ENCODE measurements at places on chromosomes 3 and 15.

GRCh38 chr15:60120100-60120499 is 116.0 kb downstream of the FOXB1 start:
- no peak for DNase-seq

GRCh38 chr3:16528581-16528993 is 15.1 kb upstream of the RFTN1 start:
- no peak for DNase-seq

- DNase-seq: no peak
These were observed 311.5 kb downstream of the EDEM1 start for GRCh38 chr3:5498981-5499380.

DNA sequence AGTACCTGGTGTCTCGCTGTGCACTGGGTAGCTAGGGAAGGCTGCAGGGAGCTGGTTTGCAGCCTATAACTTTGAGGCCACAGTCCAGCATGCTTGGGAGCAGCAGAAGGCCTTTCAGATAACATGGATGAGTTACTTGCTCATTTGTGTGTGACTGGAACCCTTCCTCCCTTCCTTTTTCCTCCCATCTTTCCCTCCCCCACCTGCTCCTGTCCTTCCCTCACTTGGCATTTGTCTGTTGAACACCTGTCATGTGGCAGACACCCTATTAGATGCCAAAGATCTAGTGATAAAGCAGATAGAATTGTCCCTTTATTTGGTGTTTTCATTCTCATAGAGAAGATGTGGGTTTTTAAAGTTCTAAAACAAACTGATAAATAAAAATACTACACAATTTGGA is 71.6 kb downstream of the LRTM1 start:
- no peak for DNase-seq

GRCh38 chr3:9193633-9194195 is 55.7 kb downstream of the SRGAP3 start:
- DNase-seq: no peak

GRCh38 chr15:35305031-35305550 is 220.0 kb upstream of the NANOGP8 start:
- no peak for DNase-seq

- no peak for DNase-seq
These were observed 212.1 kb downstream of the ADAMTS17 start for GRCh38 chr15:100129677-100130076.

DNA sequence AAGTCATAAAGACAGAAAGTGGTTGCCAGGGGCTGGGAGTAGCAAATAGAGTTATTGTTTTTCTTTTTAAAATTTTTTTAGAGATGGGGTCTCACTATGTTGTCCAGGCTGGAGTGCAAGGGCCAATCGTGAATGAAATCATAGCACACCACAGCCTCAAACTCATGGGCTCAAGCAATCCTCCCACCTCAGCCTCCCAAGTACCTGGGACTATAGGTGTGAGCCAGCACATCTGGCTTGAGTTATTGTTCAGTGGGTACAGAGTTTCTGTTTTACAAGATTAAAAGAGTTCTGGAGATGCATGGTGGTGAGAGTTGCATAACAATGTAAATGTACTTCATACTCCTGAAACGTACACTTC is 23.6 kb downstream of the PFKFB4 start:
- DNase-seq: no peak

- DNase-seq: no peak
These were observed 13.3 kb upstream of the ANKDD1A start for GRCh38 chr15:64898406-64898805.

DNA sequence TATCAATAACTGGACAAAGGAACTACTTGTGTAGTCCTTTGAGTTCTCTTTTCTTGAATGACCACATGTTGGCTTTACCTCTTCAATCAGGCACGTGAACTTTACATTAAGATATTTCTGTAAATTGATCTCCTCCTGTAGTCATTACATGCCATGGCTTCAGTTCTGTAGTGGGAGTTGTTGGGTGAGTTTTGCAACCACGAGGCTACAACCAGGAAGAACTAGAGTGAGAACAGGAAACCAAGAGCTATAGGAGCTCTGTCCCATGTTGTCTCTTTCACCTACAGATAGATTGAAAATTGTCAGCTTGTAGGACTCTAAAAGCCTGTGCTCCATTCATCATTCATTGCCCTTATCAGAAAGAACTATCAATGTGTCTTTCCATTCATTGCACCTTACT is 2.0 kb downstream of the RSRC1 start:
- no peak for DNase-seq

DNA sequence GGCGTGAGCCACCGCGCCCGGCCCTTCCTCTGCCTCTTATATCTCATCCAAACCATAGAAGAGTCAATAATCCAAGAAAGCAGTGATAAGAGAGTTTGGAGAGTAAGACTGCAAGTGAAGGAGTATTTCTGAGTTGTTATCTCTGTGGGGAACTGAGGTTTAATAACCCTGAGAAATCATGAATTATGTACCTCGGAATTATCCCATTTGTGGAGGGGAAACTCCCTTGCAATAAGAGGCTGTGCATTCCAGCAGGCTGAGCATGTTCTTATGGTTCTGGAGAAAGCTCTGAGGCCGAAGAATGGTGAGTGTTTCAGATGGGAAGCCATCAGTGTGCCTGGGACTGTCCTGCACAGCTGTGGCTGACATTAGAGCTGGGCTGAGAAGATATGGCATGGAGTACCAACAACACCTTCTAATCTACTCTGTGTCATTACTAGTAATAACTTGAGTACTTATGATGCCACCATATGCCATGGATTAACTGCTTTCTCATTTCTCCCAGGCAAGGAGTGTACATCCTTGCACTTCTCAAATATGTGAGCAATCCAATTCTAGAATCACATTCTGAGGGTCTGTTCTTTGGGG is 31.4 kb upstream of the NOX5 start:
- no peak for DNase-seq

- no peak for DNase-seq
These were observed 221.2 kb upstream of the CNTN6 start for GRCh38 chr3:871651-872050.

DNA sequence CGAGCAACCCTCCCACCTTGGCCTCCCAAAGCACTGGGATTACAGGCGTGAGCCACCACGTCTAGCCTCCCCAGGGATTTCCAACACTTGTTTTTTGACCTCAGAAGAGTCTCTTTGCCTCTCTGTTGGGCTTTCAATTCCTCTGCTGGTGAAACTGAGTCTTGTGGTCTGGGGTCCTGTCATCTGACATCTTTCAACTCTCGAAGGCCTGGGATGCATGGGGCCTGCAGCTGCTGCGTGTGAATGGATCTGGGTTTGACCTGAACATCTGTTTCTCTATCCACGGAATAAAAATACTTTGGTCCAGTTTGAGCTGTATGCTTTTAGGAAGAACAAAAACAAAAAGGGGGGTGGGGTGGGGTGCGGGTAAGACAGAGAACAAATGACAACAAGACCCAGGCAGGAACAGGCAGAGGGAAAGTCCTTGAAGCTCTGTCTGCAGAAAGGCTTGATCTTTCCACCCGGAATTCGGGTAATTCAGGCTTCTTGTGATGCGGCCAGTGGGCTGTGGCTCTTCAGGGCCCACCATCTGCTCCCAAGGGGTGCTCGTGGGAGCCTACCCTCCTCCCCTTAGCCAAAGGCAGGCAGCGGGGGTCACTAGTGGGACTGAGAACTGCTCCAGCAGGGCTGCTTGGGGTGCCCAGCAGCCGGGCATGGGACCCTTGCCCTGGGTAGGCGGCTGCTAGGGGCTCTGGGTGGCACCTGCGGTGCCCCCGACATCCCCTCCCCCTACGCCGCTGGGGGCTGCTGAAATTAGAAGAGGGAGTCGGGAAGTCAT is 71.5 kb downstream of the SLC12A8 start:
- no peak for DNase-seq

- DNase-seq: no peak
These were observed 122.0 kb downstream of the WDR76 start for GRCh38 chr15:43948691-43949325.

GRCh38 chr15:94584833-94585244 is 353.5 kb downstream of the MCTP2 start:
- no peak for DNase-seq

- DNase-seq: no peak
These were observed 428.5 kb downstream of the OCA2 start for GRCh38 chr15:27670486-27671209.

DNA sequence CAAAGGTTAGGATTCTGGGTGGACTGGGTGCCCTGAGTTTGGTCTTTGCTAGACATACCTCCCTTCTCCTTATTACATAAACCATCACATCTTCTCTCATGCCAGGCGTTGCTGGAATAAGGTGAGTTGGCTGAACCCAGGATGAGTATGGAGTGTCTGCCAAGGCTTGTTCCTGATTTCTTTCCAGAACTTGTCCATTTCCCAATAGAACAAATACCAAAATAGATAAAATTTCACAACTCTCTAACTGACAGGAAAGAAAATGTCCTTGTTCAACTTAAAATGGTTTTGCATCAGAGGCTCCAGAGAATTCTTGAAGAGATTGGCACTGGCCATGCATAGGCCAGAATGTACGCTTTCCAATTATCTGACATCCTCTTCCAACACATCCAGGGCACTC is 291.9 kb downstream of the IGSF11 start:
- DNase-seq: no peak

GRCh38 chr3:194612221-194612620 is 21.0 kb downstream of the TMEM44 start:
- DNase-seq: no peak

- DNase-seq: no peak
These were observed 5.5 kb downstream of the KLF13 start for GRCh38 chr15:31332020-31332680.

DNA sequence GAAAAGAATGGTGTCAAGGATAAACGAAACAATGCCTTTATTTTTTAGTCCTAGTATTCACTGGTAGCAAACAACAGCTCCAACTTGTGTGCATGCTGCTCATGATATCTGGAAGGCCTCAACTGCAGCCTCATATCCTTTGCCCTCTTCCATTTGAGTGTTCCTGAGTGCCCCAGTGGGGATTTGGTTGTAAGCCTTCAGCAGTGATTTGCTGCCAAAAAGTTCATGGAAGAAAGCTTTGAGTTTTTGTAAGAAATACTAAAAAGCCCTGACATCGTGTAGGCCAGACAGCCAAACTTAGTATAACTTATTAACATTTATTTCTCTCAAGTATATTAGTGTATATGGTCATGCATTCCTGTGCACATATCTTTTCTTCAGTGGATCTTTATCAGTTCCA is 30.0 kb downstream of the MFSD1 start:
- DNase-seq: no peak

All from stimulated activated CD4-positive, alpha-beta T cell treated with anti-CD3 and anti-CD28 coated beads, Interleukin-1b, Interleukin-23, amount 100 ng/mL, for 1 hour (primary cell).